Activated naive CD8-positive, alpha-beta T cell treated with anti-CD3 and anti-CD28 coated beads, Interleukin-2, amount 50 U/mL, for 24 hours (primary cell): ENCODE measurements at places on chromosomes 2 and 18.

GRCh38 chr18:22427822-22428549 lies 10.3 kb upstream of the CTAGE1 start:
- no peak for DNase-seq

GRCh38 chr18:67279988-67280387 lies 236.5 kb downstream of the DSEL start:
- no peak for DNase-seq

DNA sequence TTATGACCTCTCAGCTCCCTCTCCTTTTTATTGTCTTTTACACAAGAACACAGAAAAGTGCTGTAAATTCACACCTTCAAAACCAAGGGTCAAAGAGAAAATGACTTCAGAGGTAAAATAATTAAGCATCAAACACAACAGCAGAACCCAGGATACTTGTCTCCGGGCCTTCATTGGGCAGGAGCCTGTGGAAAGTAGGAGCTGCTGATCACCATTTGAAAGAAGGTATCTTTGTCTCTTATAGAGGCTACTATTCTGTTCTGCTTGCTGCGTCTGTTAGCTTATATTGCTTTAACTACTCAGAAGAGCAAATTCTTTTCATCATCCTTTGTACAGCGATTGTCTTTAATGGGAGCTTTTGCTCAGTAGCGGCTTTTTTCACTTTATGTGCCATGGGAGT lies 261.1 kb downstream of the PTGR3 start:
- DNase-seq = no peak

DNA sequence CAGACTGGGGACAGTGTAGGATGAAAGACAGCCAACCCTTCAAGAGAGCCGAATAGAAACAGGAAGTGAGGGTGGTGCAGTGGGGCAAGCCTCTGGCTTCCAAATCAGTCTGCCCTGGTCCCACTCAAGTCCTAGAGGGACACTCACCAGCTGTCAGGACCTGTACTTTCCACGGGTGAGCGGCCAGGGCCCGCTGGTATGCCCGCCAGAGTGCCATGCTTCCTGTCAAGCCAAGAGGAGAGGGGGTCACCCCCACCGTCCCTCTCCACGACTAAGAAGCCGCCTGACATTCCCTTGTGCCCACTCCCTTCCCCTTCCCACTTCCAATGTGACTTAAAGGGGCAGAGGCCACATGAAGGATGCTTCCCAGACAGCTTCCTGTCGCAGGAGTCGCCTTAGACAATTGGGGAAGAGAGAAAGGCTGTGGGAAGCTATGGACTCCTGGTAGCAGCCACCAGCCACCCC lies 564 bp downstream of the MPV17 start:
- DNase-seq = peak; percentile 12

- DNase-seq = no peak
These were observed 8.9 kb downstream of the ARHGAP25 start for GRCh38 chr2:68743531-68743930.

DNA sequence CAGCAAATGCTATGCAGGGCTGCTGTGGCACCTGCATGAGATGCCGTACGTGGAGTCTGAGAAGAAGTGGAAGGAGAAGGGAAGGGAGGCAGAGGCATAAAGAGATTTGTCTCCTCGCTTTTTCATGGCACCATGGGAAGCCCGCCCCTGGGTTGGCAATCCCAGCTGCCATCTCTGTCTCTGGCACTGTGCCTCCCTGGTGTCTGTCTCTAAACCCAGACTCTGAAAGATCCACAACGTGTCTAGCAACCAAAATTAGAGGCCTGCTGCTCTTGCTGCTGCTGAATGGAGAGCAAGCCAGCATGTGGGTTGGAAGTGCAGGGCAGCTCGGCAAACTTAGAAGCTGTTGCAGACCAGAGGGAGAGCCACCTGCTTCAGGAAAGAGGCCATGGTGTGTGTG lies 53.1 kb downstream of the INO80C start:
- DNase-seq = no peak

GRCh38 chr18:13612196-13612997 lies 114.0 kb downstream of the FAM210A start:
- DNase-seq = peak; percentile 72

GRCh38 chr18:27645929-27646328 lies 460.8 kb upstream of the CHST9 start:
- no peak for DNase-seq

- DNase-seq = no peak
These were observed 63.9 kb upstream of the SMIM21 start for GRCh38 chr18:75491361-75491760.

- DNase-seq = no peak
These were observed 1074.4 kb upstream of the GYPC start for GRCh38 chr2:125581557-125581956.

DNA sequence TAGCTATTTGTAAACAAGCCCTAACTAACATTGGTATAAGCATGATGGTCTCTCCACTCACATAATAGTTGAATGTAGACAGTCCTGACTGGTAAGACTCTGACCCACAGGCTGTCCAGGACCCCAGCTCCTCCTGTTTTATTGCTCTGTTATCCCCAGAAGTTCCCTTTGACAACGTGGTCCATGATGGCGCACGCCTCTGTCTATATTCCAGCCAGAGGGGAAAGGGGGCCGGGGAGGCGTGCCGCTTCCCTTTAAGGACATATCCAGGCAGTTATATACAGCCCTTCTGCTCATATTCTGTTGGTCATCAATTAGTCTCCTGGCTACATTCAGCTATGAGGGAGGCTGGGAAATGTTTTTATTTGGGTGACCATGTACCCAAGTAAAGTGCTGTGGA lies 6.7 kb downstream of the DYSF start:
- no peak for DNase-seq

DNA sequence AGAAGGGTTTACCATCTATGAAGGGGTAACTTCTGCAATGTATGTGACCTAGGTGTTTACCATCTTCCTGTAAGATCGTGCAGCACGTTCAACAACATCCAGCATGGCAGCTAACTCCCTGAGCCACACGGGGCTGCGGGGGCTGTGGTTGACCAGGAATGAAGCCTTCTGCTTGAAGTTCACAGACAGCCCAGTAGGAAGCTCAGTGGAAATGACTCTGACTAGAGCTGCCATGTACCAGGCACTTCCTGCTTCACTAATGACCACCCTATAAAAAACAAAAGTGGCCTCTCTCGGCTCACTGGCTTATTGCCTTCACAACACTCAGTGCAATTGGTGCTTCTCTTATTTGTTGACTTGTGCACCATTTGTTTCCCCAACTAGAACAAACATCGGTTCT lies 99.7 kb upstream of the SMAD7 start:
- DNase-seq = no peak

- no peak for DNase-seq
These were observed 147.4 kb downstream of the CERS6 start for GRCh38 chr2:168603439-168603961.
